ENCODE measurements at places on chromosomes 1 and 21.

GRCh38 chr1:231162297-231162969, 575 bp downstream of the TRIM67 start:
- no peak for DNase-seq

- no peak for DNase-seq
Observed at GRCh38 chr1:115977499-115978258, 1.4 kb downstream of the SLC22A15 start.

- no peak for DNase-seq
Observed at GRCh38 chr1:183609313-183609712, 19.1 kb upstream of the NCF2 start.

DNA sequence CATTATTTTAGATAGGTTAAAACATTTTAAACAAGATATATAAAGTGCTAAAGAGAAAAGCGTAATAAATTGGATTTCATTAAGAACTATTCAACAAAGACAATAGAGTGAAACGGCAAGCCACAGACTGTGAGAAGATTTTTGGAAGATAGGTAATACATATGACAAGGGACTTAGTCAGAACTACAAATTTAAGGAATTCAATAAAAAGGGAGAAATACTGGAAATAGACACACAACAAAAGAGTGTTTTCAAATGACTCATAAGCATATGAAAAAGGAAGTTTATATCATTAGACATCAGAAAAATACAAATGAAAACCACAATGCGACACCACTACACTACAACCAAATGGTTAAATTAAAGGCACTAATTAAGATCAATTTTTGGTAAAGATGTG, 90.5 kb downstream of the GDAP2 start:
- DNase-seq: no peak

DNA sequence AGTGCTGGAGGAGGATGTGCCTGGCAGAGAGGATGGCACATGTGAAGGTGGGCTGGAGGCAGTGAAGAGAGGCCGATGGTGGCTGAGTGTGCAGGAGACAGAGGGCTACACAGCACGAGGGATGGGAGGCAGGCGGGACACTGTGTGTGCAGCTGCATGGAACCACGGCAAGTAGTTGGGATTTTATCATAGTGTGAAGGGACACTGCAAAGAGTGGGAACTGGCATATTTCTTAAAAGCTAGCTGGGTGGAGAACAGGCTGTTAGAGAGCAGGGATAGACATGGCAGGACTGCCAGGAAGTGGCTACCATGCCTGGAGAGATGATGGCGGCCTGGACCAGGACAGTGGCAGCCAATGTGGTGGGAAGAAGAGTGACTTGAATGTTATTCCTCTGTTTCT, 102.4 kb upstream of the TLR5 start:
- no peak for DNase-seq

GRCh38 chr1:202825748-202826147, 15.0 kb downstream of the PCAT6 start:
- no peak for DNase-seq

- DNase-seq: no peak
Observed at GRCh38 chr21:28541371-28542112, 451.1 kb downstream of the LTN1 start.

DNA sequence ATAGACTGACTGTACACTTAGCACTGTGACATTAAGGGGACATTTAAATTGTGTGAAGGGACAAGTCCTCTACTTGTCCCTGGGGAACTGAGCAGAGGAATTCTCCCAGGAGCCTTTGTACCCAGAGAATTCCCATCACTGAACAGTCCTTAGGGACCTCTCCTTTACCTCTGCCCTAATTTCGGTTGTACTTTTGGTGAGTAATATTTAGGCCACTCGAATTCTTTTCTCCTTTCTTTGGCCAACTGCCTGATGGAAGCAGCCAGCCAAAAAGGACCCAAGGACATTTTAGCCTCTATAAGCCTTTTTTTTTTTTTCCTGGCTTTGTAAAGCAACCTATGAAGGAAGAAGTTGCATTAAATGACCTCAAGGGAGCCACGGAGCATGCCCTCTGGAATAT, 71.5 kb downstream of the NR5A2 start:
- no peak for DNase-seq

GRCh38 chr1:53328009-53328461, at the start of gene LRP8:
Gene LRP8, minus strand, starts transcription at chr1:53328070. Its CDS starts 158 bp downstream, at chr1:53327912.
- DNase-seq: peak; percentile 62

- DNase-seq: no peak
Observed at GRCh38 chr1:180155182-180155682, 563 bp downstream of the QSOX1 start.

GRCh38 chr1:157969697-157970485, 23.6 kb upstream of the KIRREL1 start:
- DNase-seq: no peak

DNA sequence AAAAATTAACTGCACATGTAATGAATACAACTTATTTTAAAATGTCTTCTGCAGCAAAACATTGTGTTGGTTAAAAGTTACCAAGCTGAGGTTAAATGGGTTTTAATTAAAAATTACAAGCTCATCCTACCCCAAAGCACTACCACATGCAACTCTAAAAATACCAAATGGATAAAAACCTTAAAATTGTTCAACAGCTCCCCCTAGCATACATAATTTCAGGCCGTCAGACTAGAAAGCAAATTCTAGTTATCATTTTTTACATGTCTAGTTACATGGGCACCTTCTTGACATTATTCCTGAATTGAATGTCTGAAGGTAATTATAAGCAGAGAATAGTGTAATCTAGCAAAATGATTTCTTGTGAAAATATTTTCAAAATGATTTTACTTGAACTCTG, 176.5 kb downstream of the C1orf21 start:
- no peak for DNase-seq

DNA sequence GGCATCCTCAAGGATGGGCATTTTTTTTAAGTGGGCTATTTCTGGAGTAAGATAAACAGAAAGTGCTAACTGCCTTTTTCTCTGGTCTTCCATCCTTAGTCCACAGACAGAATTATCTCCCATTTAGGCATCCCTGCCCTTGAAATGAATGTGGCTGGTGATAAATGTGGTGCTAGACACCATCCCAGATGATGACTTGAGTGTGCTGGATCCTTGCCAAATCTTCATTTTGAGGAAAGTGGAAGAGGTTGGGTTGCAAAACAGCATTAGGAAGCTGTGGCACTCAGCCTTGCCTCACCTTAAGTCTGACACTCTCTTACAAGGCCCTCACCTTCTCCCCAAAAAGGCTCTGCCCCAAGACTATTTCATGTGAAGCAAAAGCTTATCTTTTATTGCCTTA, 19.2 kb downstream of the MAB21L3 start:
- no peak for DNase-seq

DNA sequence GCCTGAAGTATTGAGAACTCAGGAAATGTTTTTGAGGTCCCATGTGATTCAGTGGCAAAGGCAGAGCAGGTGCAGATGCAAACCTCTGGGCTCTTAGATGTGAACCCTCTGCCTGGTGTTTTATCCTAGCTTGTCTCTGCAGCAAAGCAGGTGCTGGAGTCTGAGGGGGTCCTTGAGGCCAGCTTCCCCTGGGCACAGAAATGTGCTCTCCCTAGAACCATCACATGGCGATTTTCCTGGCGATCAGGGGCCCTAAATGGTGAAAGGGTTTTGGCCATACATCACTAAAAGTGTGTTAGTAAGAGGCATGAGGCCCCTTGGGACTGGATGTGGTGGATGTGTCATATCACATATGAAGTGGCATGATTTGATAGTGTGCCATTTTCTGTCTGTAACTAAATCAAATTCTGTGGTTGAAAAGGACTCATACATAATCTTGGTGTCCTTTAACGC, 144.8 kb downstream of the ST6GALNAC3 start:
- DNase-seq: no peak

DNA sequence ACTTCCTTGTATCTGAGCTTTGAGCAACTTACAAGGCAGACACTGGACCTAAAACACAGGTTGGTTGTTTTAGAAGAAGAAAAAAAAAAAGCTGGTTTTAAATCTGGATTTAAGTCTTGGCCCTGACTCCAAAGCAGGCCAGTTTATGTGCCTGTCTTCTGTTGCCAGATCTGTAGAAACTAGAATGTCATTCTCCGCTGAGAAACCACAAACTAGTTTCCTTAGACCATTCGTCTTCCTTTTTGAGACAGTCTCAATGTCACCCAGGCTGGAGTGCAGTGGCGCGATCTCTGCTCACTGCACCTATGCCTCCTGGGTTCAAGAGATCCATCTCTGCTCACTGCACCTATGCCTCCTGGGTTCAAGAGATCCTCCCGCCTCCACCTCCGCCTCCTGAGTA, 33.9 kb downstream of the APP start:
- DNase-seq: no peak

GRCh38 chr1:111513410-111514020, 10.1 kb upstream of the ADORA3 start:
- no peak for DNase-seq

- no peak for DNase-seq
Observed at GRCh38 chr1:39317910-39318633, 113.6 kb downstream of the MACF1 start.

- DNase-seq: no peak
Observed at GRCh38 chr1:174243451-174244000, 84.2 kb downstream of the RABGAP1L start.

- DNase-seq: no peak
Observed at GRCh38 chr1:214581785-214582184, 21.2 kb upstream of the CENPF start.

DNA sequence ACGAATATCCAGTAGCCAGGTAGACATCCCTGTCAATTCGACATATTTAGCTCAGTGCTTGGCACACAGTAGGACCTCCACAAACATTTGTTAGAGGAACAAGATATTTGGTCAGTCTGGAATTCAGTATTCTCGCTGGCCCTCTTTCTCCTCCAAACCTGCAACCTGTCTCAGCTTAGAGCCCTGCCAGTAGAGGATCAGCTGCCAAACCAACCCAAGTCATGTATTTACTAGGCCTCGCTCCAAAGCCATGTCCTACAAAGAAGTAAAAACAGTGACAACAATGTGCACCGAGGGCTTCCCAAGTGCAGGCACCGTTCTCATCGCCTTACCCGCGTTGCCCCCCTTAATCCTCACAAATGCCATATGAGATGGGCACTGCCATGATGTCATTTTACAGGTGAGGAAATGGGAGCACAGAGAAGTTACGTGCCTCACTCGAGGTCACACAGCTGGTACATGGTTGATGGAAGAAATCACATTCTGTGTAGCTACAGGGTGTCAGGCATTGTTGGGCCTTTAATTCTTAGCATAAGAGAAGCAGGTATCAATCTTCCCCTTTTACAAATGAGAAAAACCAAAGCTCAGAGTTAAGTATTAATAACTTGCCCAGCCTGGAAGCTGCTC, 26.0 kb upstream of the CDCA8 start:
- DNase-seq: no peak

GRCh38 chr1:116485976-116486375, 84.8 kb downstream of the CD58 start:
- no peak for DNase-seq

- DNase-seq: no peak
Observed at GRCh38 chr1:55823541-55824250, 608.5 kb upstream of the USP24 start.

- no peak for DNase-seq
Observed at GRCh38 chr21:45147473-45148315, 73.3 kb downstream of the ADARB1 start.

DNA sequence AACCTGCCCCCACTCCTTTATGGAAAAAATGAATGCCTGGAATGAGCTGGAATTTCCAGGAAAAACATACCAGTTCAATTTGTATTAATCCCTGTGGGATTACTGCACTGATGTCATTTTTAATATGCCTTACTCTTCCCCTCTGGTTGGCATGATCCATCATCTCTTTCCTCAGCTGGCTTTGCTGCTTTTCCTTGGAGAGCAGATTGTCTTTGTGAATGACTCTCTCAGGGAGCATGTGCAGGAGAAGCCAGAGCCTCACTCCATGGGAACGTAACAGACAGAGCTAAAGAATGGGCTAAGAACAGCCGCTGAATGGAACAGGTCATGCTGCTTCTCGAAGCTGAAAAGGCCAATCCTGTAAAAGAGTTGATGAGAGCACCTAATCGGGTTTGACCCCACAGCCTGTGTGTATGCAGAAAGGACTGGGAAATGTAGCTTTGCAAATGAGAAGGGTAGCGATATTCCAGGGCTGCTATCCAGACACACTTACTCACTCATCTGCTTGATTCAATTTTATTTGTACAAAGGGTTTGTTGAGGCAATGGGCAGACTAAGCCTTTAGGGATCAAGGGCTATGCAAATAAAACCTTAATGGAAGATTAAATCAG, 20.7 kb downstream of the PHC2 start:
- DNase-seq: no peak

DNA sequence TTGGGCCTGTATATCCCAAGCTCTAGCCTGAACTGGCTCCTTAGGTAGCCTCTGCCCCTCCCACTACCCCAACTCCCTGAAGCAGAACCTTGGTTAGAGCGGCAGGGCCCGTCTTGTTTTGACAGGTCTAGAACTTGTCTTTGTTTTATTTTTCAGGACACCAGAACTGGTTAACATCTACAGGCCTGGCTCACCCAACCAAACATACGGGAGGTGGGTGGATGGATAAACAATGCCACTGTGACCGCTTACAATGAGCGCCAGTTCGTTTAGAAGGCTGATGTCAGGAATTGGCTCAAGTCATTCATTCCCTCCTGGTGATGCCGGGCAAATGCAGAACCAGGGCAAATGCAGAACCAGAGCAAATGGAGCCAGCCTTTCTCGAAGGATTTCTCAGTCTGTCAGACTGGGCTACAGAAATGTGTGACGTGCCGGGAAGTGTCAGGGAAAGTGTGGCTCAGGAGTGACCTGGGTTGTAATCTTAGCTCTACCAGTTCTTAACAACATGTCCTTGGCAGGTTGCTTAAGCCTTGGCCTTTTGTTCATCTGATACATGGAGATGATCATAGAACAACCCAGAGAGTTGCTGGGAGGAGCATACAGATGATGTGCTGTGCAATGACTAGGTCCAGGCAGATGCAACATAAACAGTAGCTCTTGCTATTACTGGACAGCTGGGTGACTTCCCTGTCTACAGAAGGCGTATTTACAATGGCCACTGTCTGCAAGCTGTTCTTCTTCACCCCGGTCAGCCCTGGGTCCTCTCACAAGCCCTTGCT, 30.5 kb upstream of the BTG2 start:
- no peak for DNase-seq

GRCh38 chr21:45088729-45089128, 14.3 kb downstream of the ADARB1 start:
- no peak for DNase-seq
